Liver (tissue), 10 donors: ENCODE measurements at places on chromosomes 16 and 17.
A peak's percentile ranks its signal among the peaks of the same experiment; 100 is the strongest.

- H3K4me1 ChIP-seq: no peaks in the 10 kb centered on the region
- H3K27ac ChIP-seq: no peak overlapping the region
- no peaks in the 10 kb centered on the region for H3K36me3 ChIP-seq
- DNase-seq: peak; percentile 78
These were observed 27.2 kb downstream of the ARHGAP27 start for GRCh38 chr17:45405250-45406086.

DNA sequence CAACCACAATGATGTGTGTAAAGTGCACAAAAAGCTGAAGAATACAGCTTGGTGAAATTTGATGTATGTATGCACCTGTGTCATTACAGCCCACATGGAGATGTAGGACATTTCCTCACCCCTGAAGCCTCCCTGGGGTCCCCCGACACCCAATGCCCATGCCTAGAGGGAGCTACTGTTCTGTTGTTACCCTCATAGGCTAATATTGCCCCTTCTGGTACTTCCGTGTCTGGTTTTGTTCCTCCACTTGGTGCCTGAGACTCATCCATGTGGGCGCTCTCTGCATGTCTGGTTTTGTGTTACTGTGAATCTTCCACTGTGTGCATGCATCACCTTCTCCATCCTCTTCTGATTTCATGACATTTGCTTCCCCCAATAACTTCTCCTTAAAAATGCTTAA is 18.6 kb downstream of the TNFRSF13B start:
- H3K27me3 ChIP-seq: no peaks in the 10 kb centered on the region
- H3K4me3 ChIP-seq: no peak overlapping the region
- no peak overlapping the region for H3K27ac ChIP-seq
- H3K4me1 ChIP-seq: no peaks in the 10 kb centered on the region
- no peaks in the 10 kb centered on the region for H3K36me3 ChIP-seq

GRCh38 chr17:4215882-4216570 is 47.8 kb downstream of the ANKFY1 start:
- no peak overlapping the region for H3K27ac ChIP-seq
- no peak overlapping the region for H3K4me3 ChIP-seq
- no peaks in the 10 kb centered on the region for H3K4me1 ChIP-seq
- no peaks in the 10 kb centered on the region for H3K36me3 ChIP-seq
- no peaks in the 10 kb centered on the region for H3K27me3 ChIP-seq

DNA sequence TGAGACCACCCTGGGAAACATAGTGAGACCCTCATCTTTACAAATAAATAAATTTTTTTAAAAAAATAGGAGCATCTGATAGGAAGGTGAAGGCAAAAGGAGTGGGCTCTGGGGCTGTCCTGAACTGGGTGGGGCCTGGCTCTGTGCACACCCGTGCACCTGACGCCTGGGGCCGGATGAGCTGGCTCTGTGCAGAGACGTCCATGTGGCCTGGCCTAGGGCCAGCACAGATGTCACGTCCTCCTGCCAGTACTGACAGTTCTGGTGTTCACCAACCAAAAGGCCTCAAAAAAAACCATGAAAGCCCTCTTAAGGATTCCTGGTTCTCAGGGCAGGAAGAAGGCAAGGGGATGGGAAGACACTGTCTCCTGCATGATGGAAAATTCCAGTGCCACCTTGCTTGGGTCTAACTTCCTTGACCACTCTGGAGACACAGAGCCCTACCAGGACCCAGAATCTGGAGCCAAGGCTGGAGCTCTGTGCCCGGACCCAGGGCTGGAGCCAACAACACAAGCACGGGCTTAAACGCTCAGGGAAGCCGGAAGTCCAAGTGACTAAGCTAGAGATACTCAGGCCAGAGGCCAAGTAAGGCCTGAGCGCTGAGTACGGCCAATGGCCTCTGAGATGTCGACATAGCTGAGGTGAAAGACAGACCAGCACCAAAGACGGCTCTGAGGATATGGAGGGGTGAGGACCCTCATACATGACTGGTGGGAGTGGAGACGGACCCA is 32.9 kb downstream of the COPRS start:
- no peak overlapping the region for H3K4me3 ChIP-seq
- H3K4me1 ChIP-seq: peaks cover 4% of the 10 kb centered on the region
- no peak for DNase-seq
- H3K27ac ChIP-seq: peak overlapping the region; percentile 57
- H3K27me3 ChIP-seq: no peaks in the 10 kb centered on the region

GRCh38 chr16:24717411-24717810 is 12.0 kb upstream of the TNRC6A start:
- H3K36me3 ChIP-seq: no peaks in the 10 kb centered on the region
- no peak overlapping the region for H3K27ac ChIP-seq
- H3K4me3 ChIP-seq: no peak overlapping the region

GRCh38 chr17:30922235-30923030 is 688 bp downstream of the ADAP2 start:
- H3K4me3 ChIP-seq: no peak overlapping the region
- no peaks in the 10 kb centered on the region for H3K27me3 ChIP-seq
- peaks cover 9% of the 10 kb centered on the region for H3K4me1 ChIP-seq
- no peak for DNase-seq
- no peaks in the 10 kb centered on the region for H3K36me3 ChIP-seq

DNA sequence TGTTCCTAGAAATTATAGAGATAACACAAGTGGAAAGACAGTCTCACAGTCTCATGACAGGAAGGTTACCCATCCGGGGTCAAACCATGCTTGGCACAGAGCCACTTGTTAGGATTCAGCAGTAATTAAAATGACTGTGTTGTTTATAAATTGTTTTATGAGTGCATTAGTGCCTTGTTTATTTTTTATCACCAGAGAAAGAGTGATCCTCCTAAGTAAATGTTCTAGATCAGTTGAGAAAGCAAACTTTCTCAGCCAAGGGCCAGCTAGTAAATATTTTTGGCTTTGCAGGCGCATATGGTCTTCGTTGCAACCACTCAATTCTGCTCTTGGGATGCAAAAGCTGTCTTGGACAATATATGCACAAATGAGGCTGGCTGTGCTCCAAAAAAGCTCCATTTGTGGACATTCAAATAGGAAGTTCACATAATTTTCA is 253.9 kb upstream of the CACNG5 start:
- no peaks in the 10 kb centered on the region for H3K36me3 ChIP-seq
- DNase-seq: no peak
- no peaks in the 10 kb centered on the region for H3K27me3 ChIP-seq
- H3K4me1 ChIP-seq: peaks cover 17% of the 10 kb centered on the region

- no peak for DNase-seq
- H3K4me1 ChIP-seq: no peaks in the 10 kb centered on the region
- H3K36me3 ChIP-seq: no peaks in the 10 kb centered on the region
- no peak overlapping the region for H3K4me3 ChIP-seq
- no peak overlapping the region for H3K27ac ChIP-seq
- no peaks in the 10 kb centered on the region for H3K27me3 ChIP-seq
These were observed 5.9 kb upstream of the DNAH17 start for GRCh38 chr17:78583091-78583490.

DNA sequence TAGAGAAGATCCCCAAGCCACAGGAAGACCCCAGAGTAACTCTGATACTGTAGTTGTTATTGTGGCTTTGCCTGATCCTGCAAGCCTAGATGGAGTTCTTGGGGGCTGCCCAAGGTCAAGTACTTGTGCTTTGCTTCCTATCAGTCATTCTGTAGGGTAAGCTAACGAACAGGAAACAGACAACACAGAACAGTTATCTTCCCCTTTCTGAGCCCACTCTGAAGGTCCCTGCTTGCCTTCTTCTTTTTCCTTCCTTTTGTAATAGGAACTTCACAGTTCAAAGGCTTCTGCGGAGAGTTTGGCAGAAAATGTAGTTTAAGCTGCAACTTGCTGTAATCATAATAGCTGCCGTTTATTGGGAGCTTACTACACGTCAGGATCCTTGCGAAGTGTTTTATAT is 494.1 kb upstream of the ERCC4 start:
- no peak overlapping the region for H3K27ac ChIP-seq
- H3K4me1 ChIP-seq: no peaks in the 10 kb centered on the region
- no peak overlapping the region for H3K4me3 ChIP-seq
- H3K36me3 ChIP-seq: peaks cover 2% of the 10 kb centered on the region
- no peaks in the 10 kb centered on the region for H3K27me3 ChIP-seq
- no peak for DNase-seq

GRCh38 chr17:82386255-82386831 is 14.8 kb downstream of the UTS2R start:
- no peak overlapping the region for H3K4me3 ChIP-seq
- H3K27ac ChIP-seq: no peak overlapping the region
- no peaks in the 10 kb centered on the region for H3K36me3 ChIP-seq
- peaks cover 24% of the 10 kb centered on the region for H3K4me1 ChIP-seq

DNA sequence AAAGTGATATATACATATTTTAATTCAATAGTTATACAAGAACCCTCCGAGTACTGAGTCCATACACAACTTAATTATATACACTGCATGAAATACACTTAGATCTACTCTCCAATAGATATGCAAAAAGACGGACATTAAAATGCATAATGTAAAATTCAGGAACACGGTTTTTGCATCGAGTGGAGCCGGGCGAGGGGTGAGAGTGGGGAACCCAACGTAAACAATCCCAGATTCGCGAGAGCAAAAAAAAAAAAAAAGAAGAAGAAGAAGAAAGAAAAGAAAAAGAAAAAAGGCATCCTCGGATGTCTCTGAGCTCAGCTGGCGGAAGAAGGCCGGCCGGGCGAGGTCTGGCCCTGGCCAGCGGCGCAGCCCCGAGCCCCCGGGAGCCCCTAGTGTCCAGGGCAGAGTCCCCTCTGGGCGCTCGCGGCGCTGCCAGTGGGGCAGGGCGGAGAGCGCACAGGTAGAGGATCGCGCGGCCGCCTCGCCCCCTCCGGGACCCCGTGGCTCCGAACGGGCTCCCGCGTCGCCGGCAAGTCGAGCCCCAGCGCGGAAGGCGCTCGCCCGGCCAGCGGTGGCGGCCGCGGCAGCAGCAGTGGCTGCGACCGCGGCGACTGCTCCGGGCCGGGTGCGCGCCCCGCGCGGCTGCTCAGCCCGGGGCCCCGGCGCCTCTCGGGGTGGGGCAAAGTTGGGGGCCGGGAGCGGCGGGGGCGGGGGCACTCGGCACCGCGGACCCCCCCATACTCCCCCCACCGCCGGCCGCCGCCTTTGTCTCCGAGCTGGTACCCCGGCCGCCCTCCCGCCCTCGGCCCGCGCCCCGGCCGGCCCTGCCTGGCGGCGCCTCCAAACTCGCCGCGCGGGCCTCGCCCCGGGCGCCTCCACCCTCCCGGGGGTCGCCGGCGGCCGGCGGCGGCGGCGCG is 9.6 kb upstream of the ZFHX3 start:
- H3K4me3 ChIP-seq: peak overlapping the region; percentile 96
- H3K4me1 ChIP-seq: peaks cover 61% of the 10 kb centered on the region
- H3K36me3 ChIP-seq: no peaks in the 10 kb centered on the region
- no peaks in the 10 kb centered on the region for H3K27me3 ChIP-seq

- H3K36me3 ChIP-seq: no peaks in the 10 kb centered on the region
- H3K4me1 ChIP-seq: peaks cover 17% of the 10 kb centered on the region
- no peak overlapping the region for H3K27ac ChIP-seq
- DNase-seq: no peak
- H3K27me3 ChIP-seq: no peaks in the 10 kb centered on the region
- no peak overlapping the region for H3K4me3 ChIP-seq
These were observed 6.2 kb downstream of the SP2 start for GRCh38 chr17:47902039-47902744.
